HCT116 (cell line): ENCODE measurements at places on chromosomes 4 and X. TPM values are rescaled to one million over a fixed set of nuclear protein-coding genes. Genes with fewer than 3 reads are reported as not detected.

- no peaks in the 10 kb centered on the region for H3K27me3 ChIP-seq
- no peak overlapping the region for H3K4me3 ChIP-seq
- no peak overlapping the region for H3K27ac ChIP-seq
- H3K36me3 ChIP-seq: no peaks in the 10 kb centered on the region
- no peak for DNase-seq
- 0 out of 2 replicates have a peak, but pooled peaks cover 3% of the 10 kb centered on the region for H3K4me1 ChIP-seq
Measured at GRCh38 chr4:158164768-158165213, 8.0 kb downstream of the GASK1B start.

DNA sequence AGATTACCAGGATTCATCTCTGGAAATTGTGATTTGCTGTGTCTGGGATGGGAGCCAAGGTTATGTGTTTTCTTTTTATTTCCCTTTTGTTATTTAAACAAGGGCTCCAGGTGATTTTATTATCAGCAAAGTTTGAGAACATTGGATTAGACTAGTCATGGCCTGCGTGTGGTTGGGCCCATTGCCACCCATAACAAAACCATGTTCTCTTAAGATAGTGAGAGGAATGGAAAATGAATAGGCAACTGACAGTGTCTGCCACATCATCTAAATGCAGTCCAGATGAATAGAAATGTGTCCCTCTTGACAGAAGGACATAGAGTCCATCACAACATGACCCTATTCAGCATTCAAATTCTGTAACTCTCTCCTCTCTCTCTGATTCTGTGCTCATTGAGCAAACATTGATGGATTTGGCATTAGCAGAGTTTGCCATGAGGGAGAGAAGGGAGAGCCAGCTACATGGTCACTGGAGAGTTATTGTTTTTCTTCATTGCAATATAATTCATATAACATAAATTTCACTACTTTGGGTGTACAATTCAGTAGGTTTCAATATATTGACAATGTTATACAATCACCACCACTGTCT is 11.7 kb downstream of the XK start:
- H3K27me3 ChIP-seq: no peaks in the 10 kb centered on the region
- no peak overlapping the region for H3K4me3 ChIP-seq
- DNase-seq: no peak
- no peak overlapping the region for H3K27ac ChIP-seq
- no peaks in the 10 kb centered on the region for H3K36me3 ChIP-seq

DNA sequence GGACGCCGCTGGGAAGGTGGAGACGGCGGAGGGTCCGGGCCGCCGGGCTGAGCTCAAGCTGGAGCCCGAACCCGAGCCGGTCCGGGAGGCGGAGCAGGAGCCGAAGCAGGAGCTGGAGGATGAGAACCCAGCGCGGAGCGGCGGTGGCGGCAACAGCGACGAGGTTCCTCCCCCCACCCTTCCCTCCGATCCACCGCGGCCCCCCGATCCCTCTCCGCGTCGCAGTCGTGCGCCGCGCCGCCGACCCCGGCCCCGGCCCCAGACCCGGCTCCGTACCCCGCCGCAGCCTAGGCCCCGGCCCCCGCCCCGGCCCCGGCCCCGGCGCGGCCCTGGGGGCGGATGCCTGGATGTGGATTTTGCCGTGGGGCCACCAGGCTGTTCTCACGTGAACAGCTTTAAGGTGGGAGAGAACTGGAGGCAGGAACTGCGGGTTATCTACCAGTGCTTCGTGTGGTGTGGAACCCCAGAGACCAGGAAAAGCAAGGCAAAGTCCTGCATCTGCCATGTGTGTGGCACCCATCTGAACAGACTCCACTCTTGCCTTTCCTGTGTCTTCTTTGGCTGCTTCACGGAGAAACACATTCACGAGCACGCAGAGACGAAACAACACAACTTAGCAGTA is 483 bp downstream of the USP27X start:
- peaks cover 4% of the 10 kb centered on the region; the same call in 1 of the 2 replicates for H3K4me1 ChIP-seq
- H3K4me3 ChIP-seq: peak overlapping the region; percentile 51
- peak overlapping the region; percentile 61 for H3K27ac ChIP-seq
- H3K36me3 ChIP-seq: no peaks in the 10 kb centered on the region

DNA sequence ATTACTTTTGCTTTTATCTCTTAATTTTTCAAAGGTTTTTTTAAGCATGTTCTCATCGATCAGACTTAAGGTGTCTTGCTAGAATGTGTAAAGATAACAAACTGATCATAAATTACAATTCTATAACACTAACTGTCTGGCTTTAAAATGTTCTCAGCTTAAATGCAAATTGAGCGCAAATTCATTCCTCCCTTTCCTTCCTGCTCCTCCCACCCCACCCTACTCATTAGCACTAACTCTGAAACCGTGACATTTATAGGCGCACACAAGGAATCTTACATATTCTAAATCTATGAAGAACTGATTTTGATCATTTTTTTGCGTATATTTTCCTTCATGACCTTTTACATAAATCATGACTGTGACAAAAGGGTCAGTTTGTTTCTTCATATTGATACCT is 590.0 kb upstream of the DIAPH2 start:
- no peaks in the 10 kb centered on the region for H3K4me1 ChIP-seq
- H3K27ac ChIP-seq: no peak overlapping the region
- no peak overlapping the region for H3K4me3 ChIP-seq

DNA sequence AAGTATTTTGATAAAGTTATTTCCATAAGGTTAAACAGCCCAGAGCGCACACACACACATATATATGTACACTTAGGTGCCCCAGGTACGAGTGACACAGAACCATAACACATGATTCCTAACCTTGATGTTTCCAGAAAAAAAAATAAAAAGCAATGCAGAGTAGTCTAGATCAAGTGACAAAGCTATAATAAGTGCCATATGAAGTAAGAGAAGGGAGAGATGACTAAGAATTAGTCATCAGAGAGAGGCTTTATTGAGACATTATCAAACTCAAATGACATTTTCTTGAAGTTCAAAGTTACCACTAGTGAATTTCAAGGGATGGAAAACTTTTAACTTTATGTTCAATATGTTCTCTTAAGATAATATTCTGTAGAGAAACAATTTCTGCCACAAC is 215.0 kb downstream of the HTR2C start:
- H3K27ac ChIP-seq: no peak overlapping the region
- H3K4me3 ChIP-seq: no peak overlapping the region
- no peaks in the 10 kb centered on the region for H3K36me3 ChIP-seq

DNA sequence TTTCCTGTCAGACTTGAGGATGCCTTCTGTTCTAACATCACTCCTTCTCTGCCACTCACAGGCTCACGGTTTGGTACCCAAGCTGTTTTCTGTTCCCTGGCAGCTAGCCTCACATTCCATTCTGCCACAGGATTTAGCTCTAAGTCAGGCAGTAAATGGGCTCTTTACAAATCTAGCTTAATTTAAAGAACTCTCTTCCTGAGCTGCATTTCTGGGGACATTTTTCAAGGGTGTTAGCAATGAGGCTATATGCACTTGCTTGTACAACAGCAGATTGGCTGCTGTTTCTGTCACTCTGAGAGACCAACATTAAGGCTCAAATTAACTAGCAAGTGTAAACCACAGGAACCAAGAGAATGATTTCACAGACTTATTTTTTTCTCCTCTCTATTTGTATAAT is 337.8 kb upstream of the NOCT start:
- H3K4me1 ChIP-seq: no peaks in the 10 kb centered on the region
- H3K4me3 ChIP-seq: no peak overlapping the region
- no peak for DNase-seq
- H3K36me3 ChIP-seq: no peaks in the 10 kb centered on the region
- H3K27ac ChIP-seq: no peak overlapping the region
- no peaks in the 10 kb centered on the region for H3K27me3 ChIP-seq

GRCh38 chrX:22666441-22666840 is 333.3 kb upstream of the DDX53 start:
- no peaks in the 10 kb centered on the region for H3K4me1 ChIP-seq
- no peak overlapping the region for H3K27ac ChIP-seq
- no peak overlapping the region for H3K4me3 ChIP-seq
- H3K36me3 ChIP-seq: no peaks in the 10 kb centered on the region

GRCh38 chrX:121160987-121161386 is 113.6 kb downstream of the GLUD2 start:
- H3K4me1 ChIP-seq: no peaks in the 10 kb centered on the region
- H3K27me3 ChIP-seq: no peaks in the 10 kb centered on the region
- H3K4me3 ChIP-seq: no peak overlapping the region
- DNase-seq: no peak

DNA sequence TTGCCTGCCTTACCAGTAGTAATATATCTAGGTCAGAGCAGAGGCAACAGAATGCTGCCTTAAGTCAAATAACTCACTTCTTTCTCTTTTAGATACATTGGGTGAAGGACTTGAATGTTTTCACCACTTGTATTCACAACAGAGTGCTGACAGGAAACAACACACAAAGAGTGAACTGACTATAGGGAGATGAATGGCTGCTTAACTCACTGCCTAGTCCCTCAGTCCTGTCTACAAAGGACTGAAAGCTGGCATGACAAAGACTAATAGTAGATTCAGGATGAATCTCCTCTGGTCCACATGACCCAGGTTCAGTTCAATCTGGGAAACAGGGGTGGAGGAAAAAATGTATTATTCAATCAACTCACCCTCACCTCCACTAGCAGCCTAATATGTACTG is 134.2 kb downstream of the GALNTL6 start:
- H3K4me3 ChIP-seq: no peak overlapping the region
- no peaks in the 10 kb centered on the region for H3K4me1 ChIP-seq
- H3K36me3 ChIP-seq: no peaks in the 10 kb centered on the region
- no peak overlapping the region for H3K27ac ChIP-seq

- H3K4me1 ChIP-seq: no peaks in the 10 kb centered on the region
- no peak for DNase-seq
- peaks cover 26% of the 10 kb centered on the region for H3K27me3 ChIP-seq
Measured at GRCh38 chr4:16415751-16416150, 189.5 kb upstream of the TAPT1 start.

DNA sequence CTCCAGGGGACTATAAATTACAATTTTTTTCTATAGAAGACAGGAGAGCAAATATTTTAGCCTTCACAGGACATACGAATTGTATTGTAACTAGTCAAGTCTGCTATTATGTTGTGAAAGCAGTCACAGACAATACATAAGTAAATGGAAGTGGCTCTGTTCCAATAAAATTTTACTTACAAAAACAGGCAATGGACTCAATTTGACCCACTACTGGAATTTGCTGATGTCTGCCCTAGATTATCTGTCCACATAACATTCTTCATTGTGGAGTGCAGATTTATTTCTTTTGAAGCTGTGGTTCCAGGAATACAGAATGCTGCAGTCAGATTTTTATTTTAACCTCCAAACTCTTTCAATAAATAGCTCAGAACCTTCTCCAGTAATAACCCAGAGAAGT is 330.3 kb downstream of the PPP4R3C start:
- H3K4me3 ChIP-seq: no peak overlapping the region
- DNase-seq: no peak
- H3K4me1 ChIP-seq: no peaks in the 10 kb centered on the region
- no peak overlapping the region for H3K27ac ChIP-seq
- no peaks in the 10 kb centered on the region for H3K27me3 ChIP-seq
- no peaks in the 10 kb centered on the region for H3K36me3 ChIP-seq

DNA sequence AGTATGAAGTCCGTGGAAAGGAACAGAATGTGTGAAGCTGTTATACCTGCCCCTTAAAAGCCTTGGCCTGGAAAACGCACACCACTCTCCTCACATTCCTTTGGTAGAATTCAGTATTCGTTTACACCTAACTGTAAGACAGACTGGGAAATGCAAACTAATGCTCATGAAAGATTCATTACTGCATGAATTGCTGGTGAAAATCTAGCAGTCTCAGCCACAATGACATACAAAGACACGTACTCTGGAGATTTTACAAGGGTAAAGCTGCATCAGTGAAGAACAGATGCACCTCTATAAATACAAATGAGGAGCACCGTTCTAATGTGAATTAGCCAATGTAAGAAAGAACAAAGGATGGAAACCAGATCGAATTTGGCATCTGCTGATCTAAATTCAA is 2051.3 kb downstream of the PCDH7 start:
- H3K27ac ChIP-seq: no peak overlapping the region
- no peaks in the 10 kb centered on the region for H3K36me3 ChIP-seq
- DNase-seq: no peak
- H3K4me3 ChIP-seq: no peak overlapping the region
- no peaks in the 10 kb centered on the region for H3K4me1 ChIP-seq
- no peaks in the 10 kb centered on the region for H3K27me3 ChIP-seq

GRCh38 chrX:135324463-135324862 is 15.2 kb downstream of the ETDC start:
- no peak overlapping the region for H3K4me3 ChIP-seq
- no peaks in the 10 kb centered on the region for H3K4me1 ChIP-seq
- H3K27ac ChIP-seq: no peak overlapping the region
- no peaks in the 10 kb centered on the region for H3K36me3 ChIP-seq
- no peaks in the 10 kb centered on the region for H3K27me3 ChIP-seq
- DNase-seq: no peak

- no peaks in the 10 kb centered on the region for H3K4me1 ChIP-seq
- DNase-seq: no peak
- no peak overlapping the region for H3K27ac ChIP-seq
- H3K4me3 ChIP-seq: no peak overlapping the region
Measured at GRCh38 chrX:135536877-135537276, 16.4 kb downstream of the INTS6L start.

DNA sequence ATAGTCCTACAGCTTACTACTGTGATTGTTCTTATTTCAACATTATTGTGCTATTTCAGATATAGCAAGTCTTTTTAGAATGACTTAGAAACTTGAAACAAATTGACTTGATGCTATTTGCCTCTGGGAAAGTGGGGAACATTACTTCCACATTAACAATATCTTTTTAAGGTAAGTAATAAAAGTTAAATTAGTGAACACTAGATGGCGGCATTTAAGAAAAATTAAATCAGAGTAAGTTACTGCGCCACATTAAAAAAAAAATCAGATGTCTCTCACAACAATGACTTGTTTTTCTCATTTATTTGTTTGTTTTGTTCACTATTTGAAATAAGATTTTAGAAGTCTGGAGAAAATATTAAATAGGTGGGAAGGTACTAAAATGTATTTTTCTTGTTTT is 1026.9 kb upstream of the SLIT2 start:
- H3K27me3 ChIP-seq: no peaks in the 10 kb centered on the region
- H3K4me3 ChIP-seq: no peak overlapping the region
- H3K27ac ChIP-seq: no peak overlapping the region

- DNase-seq: no peak
- H3K36me3 ChIP-seq: no peaks in the 10 kb centered on the region
- no peak overlapping the region for H3K4me3 ChIP-seq
Measured at GRCh38 chrX:119507206-119507605, 39.0 kb downstream of the SLC25A5 start.

Gene LONRF3
- 3.1 TPM for total RNA-seq

Gene LIMCH1
- 10.4 TPM for total RNA-seq

Gene SOD3
- 0.25 TPM for total RNA-seq

Gene AFF1
- total RNA-seq: 43.1 TPM

Gene PDCL2
- 0.47 TPM for total RNA-seq

Gene POLA1
- total RNA-seq: 27.0 TPM

Gene OTUD6A
- total RNA-seq: not detected

Gene HDX
- not detected for total RNA-seq

Gene GLUD2
- total RNA-seq: 0.22 TPM

Gene KCTD8
- not detected for total RNA-seq

Gene TMPRSS11F
- total RNA-seq: not detected

Gene CT45A2
- total RNA-seq: not detected

Gene DIPK2B
- not detected for total RNA-seq

Gene USP17L20
- total RNA-seq: 0.15 TPM

Gene CCSER1
- total RNA-seq: 6.7 TPM

Gene SLC6A14
- 0.05 TPM for total RNA-seq

Gene TMEM129
- 29.4 TPM for total RNA-seq
